ENCODE measurements at places on chromosomes 2 and 18. TPM values are rescaled to one million over a fixed set of nuclear protein-coding genes. Genes with fewer than 3 reads are reported as not detected.

The ADRA2B gene
- 0.95 TPM for total RNA-seq

The SATB2 gene
- 6.4 TPM for total RNA-seq

The DNAH7 gene
- 5.0 TPM for total RNA-seq

The CNOT11 gene
- total RNA-seq: 67.5 TPM

The TTC32 gene
- total RNA-seq: 6.8 TPM

The SRD5A2 gene
- 0.09 TPM for total RNA-seq

The ALPG gene
- not detected for total RNA-seq

The MYCN gene
- 1.4 TPM for total RNA-seq

GRCh38 chr2:41942278-41942677, 105.5 kb upstream of the PKDCC start:
- no peak for DNase-seq

GRCh38 chr2:36677996-36678605, 18.4 kb upstream of the VIT start:
- no peak for DNase-seq

DNA sequence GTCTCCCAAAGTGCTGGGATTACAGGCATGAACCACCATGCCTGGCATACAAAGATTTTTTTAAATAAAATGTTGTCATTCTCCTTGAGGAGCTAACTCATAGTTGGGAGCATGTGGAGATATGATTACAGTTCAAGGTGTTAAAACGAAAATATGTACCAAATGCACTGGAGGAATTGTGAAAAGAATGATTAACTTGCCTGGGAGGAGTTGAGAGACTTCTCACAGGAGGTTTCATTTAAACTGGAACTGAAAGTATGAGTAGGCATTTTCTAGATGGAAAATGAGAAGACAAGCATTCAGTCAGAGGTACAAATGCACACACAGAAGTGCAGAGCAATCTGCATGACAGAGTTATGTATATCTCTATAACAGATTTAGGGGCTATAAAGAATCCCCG, 126.6 kb upstream of the PDE1A start:
- DNase-seq: no peak

GRCh38 chr2:135052997-135053474, 944 bp downstream of the RAB3GAP1 start:
- no peak for DNase-seq

DNA sequence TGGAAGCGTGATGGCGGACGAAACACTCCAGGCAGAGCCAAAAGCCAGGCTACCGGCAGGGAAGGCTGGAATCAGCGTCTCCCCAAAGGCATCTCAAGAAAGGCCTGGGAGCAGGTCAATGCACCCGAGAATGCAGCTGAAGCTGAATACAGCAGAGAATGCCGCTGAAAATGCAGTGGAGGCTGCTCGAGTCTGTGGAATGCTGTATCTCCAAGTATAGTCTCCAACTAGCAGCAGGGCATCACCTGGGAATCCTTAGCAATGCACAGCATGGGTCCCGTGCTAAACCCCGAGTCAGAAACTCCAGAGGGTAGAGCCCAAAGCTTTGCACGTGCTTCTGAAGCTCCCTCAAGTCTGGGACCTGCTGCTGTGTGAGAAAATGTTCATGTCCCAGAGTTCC, 191.1 kb upstream of the ALKAL2 start:
- DNase-seq: no peak

DNA sequence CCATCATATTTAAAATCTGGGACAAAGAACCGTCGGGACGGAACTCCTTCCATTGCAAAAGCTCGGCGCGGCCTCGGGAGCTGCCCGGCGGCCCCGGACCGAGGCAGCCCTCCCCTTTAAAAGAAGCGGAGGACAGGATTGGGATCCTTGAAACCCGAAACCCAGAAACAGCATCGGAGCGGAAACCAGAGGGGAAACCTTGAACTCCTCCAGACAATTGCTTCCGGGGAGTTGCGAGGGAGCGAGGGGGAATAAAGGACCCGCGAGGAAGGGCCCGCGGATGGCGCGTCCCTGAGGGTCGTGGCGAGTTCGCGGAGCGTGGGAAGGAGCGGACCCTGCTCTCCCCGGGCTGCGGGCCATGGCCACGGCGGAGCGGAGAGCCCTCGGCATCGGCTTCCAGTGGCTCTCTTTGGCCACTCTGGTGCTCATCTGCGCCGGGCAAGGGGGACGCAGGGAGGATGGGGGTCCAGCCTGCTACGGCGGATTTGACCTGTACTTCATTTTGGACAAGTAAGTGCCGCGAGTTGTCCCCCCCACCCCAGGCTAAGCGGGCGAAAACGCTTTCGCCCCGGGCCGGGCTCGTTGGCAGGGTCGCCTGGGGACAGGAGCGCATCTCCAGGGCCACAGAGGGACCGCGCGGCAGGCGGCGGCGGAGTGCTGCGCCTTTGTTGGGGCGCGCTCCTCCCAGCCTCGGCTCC, at the start of gene ANTXR1:
Gene ANTXR1 (plus strand): TSS at position 38 of the 698 bp plus-strand sequence. CDS start 321 bp downstream, at position 359.
- peak; percentile 21 for DNase-seq

GRCh38 chr2:217954469-217954868, 48.3 kb downstream of the TNS1 start:
- no peak for DNase-seq

DNA sequence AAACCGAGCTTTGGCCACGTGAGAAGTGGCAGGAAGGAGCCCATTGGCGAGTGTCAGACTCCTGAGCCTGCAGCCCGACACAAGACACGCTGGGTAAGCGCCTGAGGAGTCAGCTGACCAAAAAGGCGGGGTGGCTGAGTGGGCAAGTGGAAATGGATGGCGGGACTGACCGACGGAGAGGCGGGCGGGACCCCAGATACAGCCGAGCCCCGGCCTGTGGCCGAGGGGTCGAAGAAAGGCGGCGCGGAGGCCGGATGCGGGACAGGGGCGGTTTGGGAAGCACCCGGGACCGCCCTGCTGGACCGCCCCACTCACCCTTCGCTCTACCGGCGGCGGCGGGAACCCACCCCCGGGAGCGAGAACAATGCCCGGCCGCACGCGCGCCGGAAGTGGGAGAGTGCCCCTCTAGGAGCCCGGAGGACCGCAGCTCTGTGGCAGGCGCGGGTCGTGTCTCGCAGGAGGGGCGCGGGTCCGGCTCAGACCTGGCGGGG, 22.8 kb downstream of the ZSCAN30 start:
- peak; percentile 67 for DNase-seq

- no peak for DNase-seq
Observed at GRCh38 chr18:44725300-44726058, 44.8 kb downstream of the SETBP1 start.

- peak; percentile 61 for DNase-seq
Observed at GRCh38 chr2:8803658-8804379, 33.6 kb downstream of the KIDINS220 start.

GRCh38 chr18:60100778-60101177, 201.0 kb downstream of the PMAIP1 start:
- DNase-seq: no peak

- no peak for DNase-seq
Observed at GRCh38 chr2:176727696-176728095, 458.5 kb downstream of the MTX2 start.

DNA sequence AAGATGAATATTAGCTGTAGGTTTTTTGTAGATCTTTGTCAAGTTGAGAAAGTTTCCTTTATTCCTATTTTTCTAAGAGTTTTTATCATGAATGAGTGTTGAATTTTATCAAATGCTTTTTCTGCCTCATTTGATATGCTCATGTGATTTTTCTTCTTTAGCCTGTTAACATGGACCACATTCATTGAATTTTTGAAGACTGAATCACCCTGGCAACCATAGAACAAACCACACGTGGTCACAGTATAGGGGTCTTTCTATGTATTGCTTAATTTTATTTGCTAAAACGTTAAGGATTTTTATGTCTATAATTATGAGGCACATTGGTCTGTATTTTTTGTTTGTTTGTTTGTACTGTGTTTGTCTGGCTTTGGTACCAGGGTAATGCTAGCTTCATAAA, 201.7 kb upstream of the CWC22 start:
- no peak for DNase-seq

GRCh38 chr2:233320470-233320869, 12.9 kb downstream of the SAG start:
- no peak for DNase-seq

DNA sequence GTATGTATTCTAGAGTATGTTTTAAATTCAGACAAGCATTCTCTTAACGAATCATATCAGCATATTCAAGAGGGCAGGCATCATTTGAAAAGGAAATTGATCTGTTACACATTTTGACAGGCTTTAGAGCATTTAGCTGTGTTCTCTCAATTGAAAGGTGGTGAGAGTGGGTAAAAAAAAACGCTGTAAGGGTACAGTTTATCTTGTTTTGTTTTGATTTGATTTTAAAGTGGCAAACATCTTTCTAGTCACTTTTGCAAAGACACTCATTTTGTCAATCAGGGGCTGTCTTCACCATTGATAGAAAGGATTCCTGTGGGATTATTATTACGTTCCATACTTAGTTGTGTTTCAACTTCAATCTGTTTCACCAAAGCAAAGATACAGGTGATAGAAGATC, 2.2 kb downstream of the CDH19 start:
- DNase-seq: no peak

- DNase-seq: no peak
Observed at GRCh38 chr18:1408376-1408775, 503.7 kb downstream of the ADCYAP1 start.
